ENCODE measurements at places on chromosomes 5 and 9.

GRCh38 chr9:91411096-91411771 lies 12.4 kb downstream of the NFIL3 start:
- DNase-seq = no peak

DNA sequence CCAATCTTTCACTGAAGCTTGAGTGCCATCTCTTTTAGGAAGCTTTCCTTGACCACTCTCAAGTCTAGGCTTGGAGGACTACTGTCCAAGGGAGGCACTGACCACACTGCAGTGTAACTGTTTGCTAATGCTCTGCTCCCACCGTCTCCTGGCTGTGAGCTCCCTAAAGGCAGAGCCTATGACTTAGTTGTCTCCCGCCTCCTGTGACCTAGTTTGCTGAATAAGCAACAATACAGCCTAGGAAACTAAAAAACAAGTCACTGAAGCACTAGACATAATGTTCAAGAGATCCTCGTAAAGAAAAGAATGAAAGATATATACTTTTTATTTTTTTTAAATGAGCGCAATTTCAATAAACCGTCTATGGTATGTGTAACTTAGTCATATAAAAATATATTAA lies 31.4 kb downstream of the LIX1 start:
- no peak for DNase-seq

- DNase-seq = no peak
Observed at GRCh38 chr5:107393851-107394250, 276.9 kb downstream of the EFNA5 start.

GRCh38 chr5:123486951-123487655 lies 24.9 kb upstream of the CSNK1G3 start:
- no peak for DNase-seq

- DNase-seq = no peak
Observed at GRCh38 chr5:14305045-14305444, 161.9 kb downstream of the TRIO start.

DNA sequence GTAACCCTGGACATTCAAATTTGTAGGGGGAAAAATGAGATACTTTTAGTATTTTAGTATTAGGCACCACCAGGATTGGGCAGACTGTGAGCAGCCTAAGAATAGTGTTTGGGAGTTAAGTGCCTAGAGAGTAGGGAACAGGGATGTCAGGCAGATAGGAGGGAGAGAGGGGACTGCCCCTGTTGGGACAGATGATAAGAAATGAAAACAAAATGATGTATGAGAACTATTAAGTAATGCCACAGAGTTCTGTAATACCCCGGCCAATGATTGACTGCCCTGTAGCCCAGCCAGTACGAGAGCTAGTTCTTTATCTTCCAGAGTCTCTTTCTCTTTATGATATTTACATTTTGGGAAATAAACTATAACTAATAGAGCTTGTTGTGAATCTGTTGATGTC lies 24.4 kb downstream of the ARHGAP26 start:
- no peak for DNase-seq

GRCh38 chr5:79269733-79270166 lies 33.8 kb downstream of the JMY start:
- no peak for DNase-seq

GRCh38 chr9:37760416-37761161 lies 7.0 kb downstream of the TRMT10B start:
- DNase-seq = no peak

DNA sequence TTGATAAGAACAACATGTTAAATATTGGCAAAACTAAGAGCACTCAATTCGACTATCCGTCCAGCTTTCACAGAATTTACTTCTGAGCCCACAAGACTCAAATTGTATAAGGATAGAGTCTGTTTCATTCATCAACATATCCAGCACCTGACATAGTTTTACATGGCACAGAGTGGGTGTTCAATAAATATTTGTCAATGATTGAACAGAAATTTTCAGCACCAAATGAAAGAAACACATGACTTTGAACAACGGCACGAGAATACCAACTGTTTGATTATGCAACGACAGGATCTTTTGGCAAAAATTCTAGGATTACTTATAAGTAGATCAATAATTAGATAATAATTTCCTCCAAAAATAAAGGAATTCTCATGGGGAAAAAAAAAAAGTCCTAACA lies 41.8 kb downstream of the SKP2 start:
- DNase-seq = no peak

GRCh38 chr5:158286827-158287226 lies 427.9 kb upstream of the CLINT1 start:
- no peak for DNase-seq

GRCh38 chr5:142597546-142598337 lies 88.1 kb downstream of the FGF1 start:
- no peak for DNase-seq

- no peak for DNase-seq
Observed at GRCh38 chr5:125236981-125237380, 490.5 kb upstream of the ZNF608 start.

DNA sequence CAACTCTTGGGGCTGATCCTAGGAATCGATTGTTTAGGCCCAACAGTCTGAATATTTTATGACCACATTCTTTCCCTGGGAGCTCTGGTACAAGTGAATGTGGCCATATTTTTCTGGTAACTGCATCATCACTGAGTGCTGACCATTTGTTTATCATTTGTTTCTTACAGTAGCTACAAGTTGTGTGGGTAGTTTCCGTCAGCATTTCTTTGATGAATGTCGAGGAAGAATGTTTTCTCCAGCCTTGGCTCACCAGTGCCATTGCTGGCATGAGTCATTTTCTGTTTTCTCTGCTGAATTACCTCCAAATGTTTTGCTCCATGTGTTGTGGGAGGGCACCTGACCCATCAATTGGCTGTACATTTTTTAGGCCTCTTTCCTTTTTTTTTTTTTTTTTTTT lies 14.1 kb upstream of the CARD19 start:
- DNase-seq = no peak

- no peak for DNase-seq
Observed at GRCh38 chr5:138724470-138725146, 28.6 kb upstream of the CTNNA1 start.

- DNase-seq = no peak
Observed at GRCh38 chr5:67059744-67060490, 136.7 kb downstream of the CD180 start.

GRCh38 chr9:10806868-10807267 lies 194.1 kb upstream of the PTPRD start:
- no peak for DNase-seq

DNA sequence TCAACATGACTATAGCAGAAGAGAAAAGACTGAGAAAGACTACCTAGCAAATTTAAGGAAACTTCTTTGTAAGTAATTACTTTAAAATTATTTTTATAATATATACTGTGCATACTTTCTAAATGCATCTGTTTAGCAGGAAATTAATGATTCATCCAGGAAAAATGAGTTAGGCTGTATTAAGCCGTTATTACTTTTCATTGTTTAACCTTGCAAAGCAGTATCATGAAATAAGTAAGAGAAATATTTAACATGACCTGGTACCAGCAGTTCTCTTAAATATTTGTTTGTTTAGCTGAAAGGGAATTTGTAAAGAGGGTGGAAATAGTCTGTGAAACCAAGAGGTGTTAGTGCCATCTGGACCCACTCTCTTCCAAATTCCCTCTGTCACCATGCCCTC lies 175.0 kb downstream of the GNAQ start:
- DNase-seq = no peak

DNA sequence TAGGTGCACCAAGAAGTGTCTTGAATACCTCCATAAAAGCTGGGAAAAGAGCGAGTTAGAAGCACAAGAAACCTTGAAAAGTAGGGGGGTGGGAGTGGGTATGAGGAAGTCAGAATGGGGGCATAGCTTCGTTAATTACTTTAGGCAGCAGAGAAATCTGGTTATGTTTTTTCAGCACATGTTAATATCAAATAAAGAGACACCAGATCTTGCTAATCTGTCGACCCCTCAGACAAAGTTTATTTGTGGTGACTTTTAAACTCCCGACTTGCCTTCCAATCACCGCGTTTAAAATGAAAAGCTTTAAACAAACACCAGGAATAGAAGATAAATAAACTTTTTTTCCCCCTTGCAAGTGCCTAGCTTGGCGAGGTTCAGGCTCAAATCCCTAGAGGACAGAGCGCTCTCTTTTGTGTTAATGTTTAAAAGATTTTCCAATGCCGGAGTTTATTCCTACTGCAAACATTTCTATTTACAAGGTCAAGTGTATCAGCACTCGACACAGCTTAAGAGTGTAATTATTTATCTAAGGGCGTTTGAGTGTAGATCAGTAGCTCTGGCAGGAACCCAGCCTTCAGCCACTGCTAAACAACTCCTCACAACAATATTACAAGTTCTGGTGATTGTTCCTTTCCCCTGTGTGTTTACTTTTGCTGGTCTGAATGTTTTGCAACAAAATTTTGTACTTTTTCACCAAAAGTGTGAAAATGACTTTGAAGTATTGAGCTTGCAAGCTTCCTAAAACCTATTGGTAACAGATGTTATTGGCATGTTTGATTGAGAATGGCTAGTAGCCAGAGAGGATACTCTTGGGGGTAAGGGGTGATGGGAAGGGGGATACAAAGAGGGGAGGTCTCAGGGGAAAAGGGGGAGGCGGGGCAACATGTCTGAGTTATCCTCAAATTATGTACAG lies 3.8 kb downstream of the GAS1 start:
- DNase-seq = no peak

DNA sequence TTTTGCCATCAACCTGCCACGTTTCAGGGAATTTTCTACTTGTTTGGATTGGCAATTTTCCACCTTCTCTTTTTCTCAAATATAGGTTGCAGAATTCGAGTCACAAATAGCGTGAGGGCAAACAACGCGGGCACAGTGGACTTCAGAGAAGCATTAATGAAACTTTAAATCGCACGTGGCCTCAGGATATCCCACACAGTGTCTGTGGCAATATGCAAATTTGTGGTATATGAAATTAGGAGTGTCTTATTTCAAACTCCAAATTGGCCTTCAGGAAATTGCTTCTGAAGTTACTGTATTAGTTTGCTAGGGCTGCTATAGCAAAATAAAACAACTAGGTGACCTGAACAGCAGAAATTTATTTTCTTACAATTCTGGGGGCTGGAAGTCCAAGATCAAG lies 91.2 kb downstream of the MTRR start:
- DNase-seq = no peak
